ENCODE measurements at places on chromosomes 12 and 14.

GRCh38 chr14:58738876-58739275 is 101.1 kb downstream of the DACT1 start:
- DNase-seq, result no peak

DNA sequence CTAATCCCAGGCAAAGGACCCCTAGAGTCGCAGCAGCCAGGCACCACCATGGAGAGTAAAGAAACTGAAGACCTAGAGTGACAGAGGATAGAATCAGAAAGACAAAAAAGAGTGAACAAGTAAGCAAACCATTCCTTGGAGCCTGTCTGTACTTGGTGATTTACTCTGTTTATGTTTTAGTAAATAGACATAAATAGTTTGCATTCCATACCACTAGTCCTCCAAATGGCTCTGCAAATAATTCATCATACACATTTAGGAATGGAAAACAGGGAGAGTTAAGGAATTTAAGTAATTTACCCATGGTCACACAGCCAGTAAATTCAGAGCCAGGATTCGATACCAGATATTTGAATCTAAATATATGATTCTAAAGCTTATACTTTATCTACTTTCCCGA is 2.8 kb downstream of the OLR1 start:
- no peak for DNase-seq

DNA sequence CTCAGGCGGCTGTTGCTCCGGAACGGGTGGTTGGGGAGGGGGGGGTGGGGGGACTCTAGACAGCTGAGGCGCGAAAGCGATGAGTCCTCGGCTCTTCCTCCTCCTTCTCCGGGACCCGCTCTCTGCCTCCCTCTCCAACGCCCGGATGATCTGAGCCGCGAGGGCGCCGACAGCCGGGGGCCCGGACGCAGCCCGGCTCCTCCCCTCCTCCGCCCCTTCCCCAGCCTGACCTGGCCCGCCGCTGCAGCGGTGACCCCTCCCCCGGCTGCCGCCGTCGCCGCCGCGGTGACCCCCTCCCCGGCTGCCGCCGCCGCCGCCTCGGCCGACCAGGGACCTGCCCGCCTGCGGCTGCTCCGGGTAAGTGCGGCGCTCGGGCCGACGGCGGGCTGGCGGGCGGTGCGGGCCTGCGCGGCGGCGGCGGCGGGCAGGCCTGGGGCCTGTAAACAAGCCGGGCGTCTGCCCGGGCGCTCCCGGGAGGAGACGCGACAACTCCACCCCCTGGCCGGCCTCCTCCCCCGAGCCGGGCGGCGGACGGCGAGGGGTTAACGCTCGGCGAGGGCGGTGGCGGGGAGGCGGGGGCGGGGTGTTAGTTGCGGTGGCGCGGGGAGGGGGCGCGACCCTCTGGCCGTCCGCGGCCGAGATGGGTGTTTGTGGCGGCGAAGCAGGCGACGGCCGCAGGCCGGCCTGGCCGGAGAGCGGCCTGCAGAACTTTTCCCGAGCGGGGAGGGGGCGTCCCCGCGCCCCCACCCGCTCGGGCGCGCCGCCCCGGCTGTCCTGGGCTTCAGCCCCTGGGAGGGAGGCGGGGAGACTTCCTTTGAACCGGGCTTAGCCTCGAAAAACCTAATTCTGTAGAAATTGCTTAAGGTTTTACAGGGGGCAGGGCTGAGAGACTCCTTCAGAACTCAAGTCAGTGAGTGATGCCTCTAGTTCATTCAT is 568 bp downstream of the PPM1A start:
- DNase-seq, result peak; percentile 58

- DNase-seq, result no peak
These were observed 7.1 kb upstream of the BHLHE41 start for GRCh38 chr12:26131936-26132335.

GRCh38 chr14:89418452-89418851 is 1.4 kb upstream of the FOXN3 start:
- DNase-seq, result no peak

DNA sequence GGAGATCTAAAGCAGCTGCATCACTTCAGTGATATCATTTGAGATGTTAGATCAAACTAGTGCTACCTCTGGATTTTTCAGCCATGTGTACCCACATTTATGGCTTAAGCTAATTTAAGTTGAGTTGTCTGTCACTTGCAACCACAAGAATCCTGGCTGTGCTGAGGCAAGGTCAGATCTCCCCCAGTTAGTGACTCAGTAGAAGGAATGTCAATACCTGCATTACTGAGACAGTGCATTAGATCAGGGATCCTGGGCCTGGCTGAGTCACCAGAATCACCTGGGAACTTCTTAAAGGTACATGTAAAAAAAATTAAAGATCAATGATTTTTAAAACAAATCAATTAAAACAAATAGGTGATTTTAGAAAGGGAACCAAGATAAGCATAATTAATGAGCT is 84.6 kb upstream of the GRIN2B start:
- no peak for DNase-seq

- DNase-seq, result no peak
These were observed 19.1 kb upstream of the FOS start for GRCh38 chr14:75259510-75259855.

GRCh38 chr12:57760347-57760982 is 5.6 kb downstream of the MARCHF9 start:
- no peak for DNase-seq

DNA sequence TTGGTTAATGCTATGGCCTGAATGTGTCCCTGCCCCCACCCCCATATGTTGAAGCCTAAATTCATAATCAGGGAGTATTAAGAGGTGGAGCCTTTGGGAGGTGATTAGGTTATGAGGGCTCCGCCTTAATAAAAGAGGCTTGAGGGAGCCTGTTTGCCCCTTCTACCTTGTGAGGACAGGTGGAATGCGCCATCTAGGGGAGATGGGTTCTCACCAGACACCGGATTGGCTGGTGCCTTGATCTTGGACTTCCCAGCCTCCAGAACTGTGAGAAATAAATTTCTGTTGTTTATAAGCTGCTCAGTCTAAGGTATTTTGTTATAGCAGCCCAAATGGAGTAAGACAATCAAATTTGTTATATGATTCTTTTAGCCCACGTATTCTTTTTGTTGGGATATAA is 148.3 kb downstream of the PTCSC3 start:
- DNase-seq, result no peak

DNA sequence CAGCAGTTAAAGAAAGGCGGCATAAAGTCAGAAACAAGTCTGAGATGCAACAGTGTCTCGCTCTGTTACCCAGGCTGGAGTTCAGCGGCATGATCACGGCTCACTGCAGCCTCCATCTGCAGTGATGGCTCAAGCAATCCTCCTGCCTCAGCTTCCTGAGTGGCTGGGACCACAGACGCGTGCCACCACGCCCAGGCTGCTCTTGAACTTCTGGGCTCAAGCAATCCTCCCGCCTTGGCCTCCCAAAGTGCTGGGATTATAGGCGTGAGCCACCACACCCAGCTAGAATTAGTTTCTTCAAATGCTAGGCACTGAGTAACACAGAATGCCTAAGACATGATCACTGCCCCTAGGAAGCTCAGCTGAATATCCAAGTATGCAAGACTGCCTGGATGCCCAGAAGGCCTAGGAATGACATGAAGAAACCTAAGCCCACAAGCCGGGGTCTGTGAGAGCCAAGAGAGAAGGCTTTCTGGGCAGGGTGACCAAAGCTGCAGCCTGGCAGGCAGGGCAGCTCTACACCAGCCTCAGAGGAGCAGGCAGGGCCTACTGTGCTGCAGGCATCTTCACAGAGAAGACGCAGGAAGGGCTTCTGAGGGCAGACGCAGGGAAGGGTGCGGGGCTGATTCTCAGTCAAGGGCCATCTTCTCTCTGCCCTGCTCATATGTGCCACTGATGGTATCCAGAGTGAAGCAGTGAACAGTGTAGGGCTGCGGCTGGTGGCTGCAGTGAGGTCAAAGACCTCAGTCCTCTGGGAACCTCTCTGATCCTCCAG is 4.3 kb upstream of the PPP2R5C start:
- DNase-seq, result no peak

DNA sequence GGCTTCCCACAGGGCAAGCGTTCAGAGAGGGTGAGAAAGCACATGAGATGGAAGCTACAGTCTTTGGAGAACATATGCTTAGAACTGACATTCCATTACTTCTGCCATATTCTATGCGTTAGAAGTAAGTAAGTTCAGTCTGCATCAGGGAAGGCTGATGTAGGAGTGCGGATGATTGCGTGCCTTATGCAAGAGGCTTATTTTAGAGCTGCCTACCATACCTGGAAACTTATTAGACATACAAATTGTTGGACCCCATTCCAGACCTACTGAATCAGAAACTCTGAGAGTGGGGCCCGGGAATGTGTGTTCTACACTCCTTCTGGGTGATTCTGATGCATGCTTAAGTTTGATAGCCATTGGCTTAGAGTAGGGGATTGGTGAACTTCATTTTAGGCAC is 174.9 kb downstream of the KTN1 start:
- no peak for DNase-seq

- no peak for DNase-seq
These were observed 438.5 kb downstream of the LRIG3 start for GRCh38 chr12:58481811-58482210.

- no peak for DNase-seq
These were observed 157.5 kb upstream of the ATF7IP start for GRCh38 chr12:14207905-14208551.

GRCh38 chr14:74610866-74611649 is 979 bp downstream of the LTBP2 start:
- no peak for DNase-seq

DNA sequence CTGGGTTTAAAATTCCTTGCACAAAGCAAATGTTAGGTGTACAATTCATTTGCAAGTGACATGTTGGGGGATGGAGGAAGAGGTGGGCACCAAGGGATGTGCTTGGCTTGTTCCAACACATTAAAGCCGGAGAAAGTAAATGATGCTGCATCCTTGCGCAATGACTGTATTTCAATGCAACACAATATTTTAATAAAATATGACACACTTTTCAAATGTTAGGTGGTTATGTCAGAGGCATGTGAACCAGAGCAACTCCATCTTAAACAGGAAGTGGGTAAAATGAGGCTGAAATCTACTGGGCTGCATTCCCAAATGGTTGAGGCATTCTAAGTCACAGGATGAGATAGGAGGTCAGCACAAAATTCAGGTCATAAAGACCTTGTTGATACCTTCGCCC is 53.6 kb upstream of the ARHGAP5 start:
- DNase-seq, result no peak

DNA sequence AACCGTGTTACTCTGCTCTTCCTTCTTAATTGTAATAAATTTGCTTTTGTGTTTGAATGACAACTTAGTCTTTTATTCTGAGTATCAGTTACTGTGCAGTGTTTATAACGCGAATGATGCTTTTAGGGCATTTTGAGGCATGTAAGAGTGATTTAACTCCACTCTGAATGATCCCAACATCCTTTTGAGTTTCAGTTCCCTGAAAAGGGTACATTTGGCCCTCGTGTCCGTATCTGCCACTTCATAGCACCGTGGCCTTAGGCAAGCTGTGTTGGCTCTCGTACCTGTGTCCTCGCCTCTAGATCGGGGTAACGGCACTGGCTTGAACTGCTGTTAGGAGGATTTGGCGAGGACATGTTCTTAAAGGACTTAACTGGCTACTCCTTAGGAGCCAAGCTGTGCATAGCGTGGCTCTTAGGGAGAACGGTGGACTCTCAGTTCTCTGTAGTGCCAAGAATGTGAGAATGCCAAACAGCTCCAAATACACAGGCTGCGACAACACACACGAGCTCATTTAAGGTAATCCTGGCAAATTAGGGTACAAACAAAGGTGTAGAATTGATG is 92.0 kb downstream of the PPP2R5C start:
- no peak for DNase-seq

DNA sequence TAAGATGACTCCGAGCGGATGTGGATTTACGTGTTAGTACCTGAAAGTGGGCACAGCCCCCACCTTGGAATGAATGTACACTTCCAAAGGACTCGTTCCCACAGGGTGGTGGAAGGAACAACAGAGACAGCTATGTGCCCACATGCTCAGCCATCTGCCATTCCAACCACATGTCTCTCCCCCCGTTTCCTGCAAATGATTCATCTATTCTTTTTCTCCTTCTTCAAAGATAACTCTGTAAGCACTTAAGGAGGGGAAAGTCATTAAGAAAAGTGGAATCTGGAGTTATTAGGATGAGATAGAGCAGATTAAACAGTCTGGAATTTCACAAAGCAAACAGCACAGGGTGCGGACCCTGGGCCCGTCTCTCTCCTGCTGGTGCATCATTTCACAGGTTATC is 18.5 kb upstream of the DUSP6 start:
- DNase-seq, result no peak

GRCh38 chr14:92848887-92849286 is 54.8 kb downstream of the GOLGA5 start:
- no peak for DNase-seq

GRCh38 chr12:130847112-130847511 is 8.1 kb upstream of the STX2 start:
- DNase-seq, result no peak

DNA sequence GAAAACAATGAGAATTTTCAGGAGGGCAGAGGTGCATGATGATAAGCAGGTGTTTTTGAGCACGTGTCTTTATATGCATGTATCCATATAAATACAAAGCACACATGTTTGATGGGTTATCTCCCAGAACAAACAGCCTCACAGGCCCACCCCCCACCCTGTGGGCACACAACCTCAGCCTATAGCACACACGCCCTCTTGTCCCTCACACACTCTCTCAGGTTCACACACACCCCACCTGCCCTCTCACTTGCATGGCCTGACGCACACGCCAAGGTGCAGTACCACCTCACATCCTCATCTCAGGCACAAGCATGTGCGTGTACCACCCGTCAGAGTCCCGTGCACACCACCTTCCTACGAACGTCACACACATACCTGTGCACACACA is 8.6 kb upstream of the KRT8 start:
- no peak for DNase-seq

GRCh38 chr12:9273276-9273675 is 65.1 kb upstream of the PZP start:
- DNase-seq, result no peak

DNA sequence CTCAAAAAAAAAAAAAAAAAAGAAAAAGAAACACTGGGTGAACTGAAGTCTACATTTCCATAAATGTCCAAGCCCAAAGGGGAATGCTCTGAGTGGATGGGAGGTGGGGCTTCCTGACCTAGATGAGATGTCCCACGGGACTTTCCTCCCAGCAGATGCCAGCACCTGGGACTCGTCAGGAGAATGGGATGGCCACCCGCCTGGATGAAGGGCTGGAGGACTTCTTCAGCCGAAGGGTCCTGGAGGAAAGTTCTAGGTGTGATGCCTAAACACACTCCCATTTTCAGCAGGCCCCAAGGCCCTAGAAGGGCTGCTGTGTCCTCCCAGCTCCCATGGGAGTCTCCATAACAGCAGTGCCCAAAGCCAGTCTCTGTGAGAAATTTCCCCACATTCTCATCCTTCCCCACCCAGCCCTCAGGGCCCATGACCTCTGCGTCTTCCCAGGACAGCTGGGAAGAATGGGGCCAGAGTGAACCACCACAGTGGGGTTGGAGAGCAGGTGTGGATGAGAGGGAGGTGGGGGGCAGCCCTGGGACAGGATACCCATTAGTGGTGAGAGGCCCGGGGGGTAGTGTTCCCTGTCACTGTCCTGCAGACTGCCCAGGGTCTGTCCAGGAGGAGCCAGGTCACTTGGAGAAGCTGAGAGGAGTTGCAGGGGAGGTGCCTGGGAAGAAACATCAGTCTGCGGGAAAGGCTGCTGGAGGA is 7.1 kb upstream of the CPNE6 start:
- DNase-seq, result no peak
